ENCODE measurements at places on chromosomes 7 and 10. TPM values are rescaled to one million over a fixed set of nuclear protein-coding genes. Genes with fewer than 3 reads are reported as not detected.

Gene CFAP46
- 8.3 TPM for total RNA-seq

Gene GCK
- 0.25 TPM for total RNA-seq

Gene GPR15LG
- total RNA-seq = 0.44 TPM

Gene MYO1G
- total RNA-seq = 14.3 TPM

Gene SH2D4B
- 0.09 TPM for total RNA-seq

DNA sequence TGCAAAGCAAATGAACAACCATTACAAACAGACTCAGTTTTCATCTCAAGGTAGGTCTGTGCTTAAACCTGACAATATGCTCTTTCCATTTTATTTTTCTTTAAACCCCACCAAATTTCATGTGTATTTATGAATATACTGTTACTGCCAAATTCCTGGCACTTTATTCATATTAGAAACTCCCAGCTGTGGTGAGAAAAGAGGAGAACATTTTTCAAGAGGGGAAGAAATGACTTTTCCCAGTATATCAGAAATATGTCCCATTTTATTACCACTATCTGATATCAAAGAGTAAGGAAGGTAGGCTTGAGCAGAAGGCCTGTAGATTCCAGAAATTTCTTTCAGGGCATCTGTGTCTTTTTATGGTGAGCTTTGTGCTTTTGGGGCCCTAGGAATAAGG, 189.6 kb downstream of the ADAM12 start:
- H3K27me3 ChIP-seq = no peaks in the 10 kb centered on the region
- no peaks in the 10 kb centered on the region for H3K36me3 ChIP-seq
- no peak for DNase-seq
- H3K4me1 ChIP-seq = no peaks in the 10 kb centered on the region
- no peak overlapping the region for H3K4me3 ChIP-seq

GRCh38 chr10:78934532-78934898, 134.3 kb upstream of the ZMIZ1 start:
- no peaks in the 10 kb centered on the region for H3K4me1 ChIP-seq
- no peak overlapping the region for H3K4me3 ChIP-seq
- H3K27ac ChIP-seq = no peak overlapping the region
- no peak for DNase-seq
- H3K27me3 ChIP-seq = no peaks in the 10 kb centered on the region
- no peaks in the 10 kb centered on the region for H3K36me3 ChIP-seq

DNA sequence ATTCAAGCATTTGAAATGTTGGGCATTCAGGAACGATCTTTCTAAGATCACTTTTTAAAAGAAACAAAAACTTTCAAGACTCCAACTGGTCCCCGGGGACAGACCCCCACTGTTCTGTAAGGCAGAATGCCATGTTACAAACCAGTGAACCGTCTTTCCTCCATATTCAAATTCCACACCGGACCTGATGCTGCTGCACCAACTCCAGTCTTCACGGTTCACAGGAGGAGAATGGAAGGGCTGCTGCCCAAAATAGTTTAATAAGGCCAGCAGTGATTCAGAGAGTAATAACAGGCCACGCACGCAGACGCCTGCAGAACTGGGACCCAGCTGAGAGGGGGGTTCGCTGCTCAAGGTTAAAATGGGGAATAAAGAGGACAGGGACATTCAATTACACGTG, 47.2 kb downstream of the OSBPL3 start:
- no peaks in the 10 kb centered on the region for H3K4me1 ChIP-seq
- no peak overlapping the region for H3K4me3 ChIP-seq
- H3K27me3 ChIP-seq = no peaks in the 10 kb centered on the region
- H3K27ac ChIP-seq = no peak overlapping the region

- no peaks in the 10 kb centered on the region for H3K27me3 ChIP-seq
- no peaks in the 10 kb centered on the region for H3K36me3 ChIP-seq
- no peaks in the 10 kb centered on the region for H3K4me1 ChIP-seq
Measured at GRCh38 chr10:49123981-49124950, 8.9 kb upstream of the VSTM4 start.

DNA sequence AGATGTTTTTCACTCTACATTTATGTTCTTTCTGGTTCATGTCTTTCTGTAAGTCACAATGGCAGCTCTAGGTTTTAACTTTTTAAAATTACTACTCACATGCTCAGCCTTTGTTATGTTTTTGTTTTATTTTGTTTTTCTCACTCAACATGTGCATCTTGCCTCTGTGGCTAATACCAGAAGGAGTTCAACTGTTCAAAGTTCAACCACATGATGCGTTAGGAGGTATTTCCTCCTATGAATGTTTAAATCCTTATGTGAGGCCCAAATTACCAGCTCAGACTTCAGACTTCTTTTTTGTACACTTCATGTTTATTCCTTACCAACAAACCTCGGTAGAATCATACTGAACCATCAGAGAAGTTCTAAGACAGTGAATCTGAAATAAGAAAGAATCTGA, 151.6 kb downstream of the MALRD1 start:
- H3K27ac ChIP-seq = no peak overlapping the region
- no peak for DNase-seq
- H3K36me3 ChIP-seq = no peaks in the 10 kb centered on the region
- no peak overlapping the region for H3K4me3 ChIP-seq

DNA sequence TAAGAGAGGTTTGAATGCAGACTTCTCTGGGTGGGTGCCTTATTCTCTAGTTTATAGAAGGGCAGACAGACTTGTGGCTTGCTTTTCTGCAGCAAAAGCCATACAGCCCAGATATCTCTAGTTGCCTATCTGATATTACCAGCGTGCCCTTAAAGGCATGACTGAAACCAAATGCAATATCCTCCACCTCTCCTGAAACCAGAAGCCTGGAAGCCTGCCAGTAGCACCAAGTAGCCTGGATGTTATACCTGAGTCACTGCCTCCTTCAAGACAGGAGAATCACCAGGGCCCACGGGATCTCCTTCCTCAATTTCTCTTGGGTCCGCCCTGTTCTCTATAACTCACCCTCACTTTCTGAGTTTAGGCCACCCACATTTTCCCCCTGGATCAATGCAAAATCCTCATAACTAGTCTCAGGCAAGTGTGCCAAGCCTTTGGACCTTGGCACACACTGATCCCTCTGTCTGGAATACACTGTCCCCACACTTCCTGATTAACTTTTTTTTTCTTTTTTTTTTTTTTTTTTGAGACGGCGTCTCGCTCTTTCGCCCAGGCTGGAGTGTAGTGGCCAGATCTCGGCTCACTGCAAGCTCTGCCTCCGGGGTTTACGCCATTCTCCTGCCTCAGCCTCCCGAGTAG, 638.4 kb downstream of the GALNT17 start:
- H3K36me3 ChIP-seq = no peaks in the 10 kb centered on the region
- H3K27me3 ChIP-seq = no peaks in the 10 kb centered on the region
- H3K4me1 ChIP-seq = no peaks in the 10 kb centered on the region
- DNase-seq = no peak
- H3K4me3 ChIP-seq = no peak overlapping the region

Data from kidney (tissue), 22 donors.